Osteoblast (primary cell): ENCODE measurements at places on chromosomes 6 and 20. TPM values are rescaled to one million over a fixed set of nuclear protein-coding genes. Genes with fewer than 3 reads are reported as not detected.

Gene VNN1
- total RNA-seq = under 0.01 TPM in 1 of 2 replicates, not detected in the other

DNA sequence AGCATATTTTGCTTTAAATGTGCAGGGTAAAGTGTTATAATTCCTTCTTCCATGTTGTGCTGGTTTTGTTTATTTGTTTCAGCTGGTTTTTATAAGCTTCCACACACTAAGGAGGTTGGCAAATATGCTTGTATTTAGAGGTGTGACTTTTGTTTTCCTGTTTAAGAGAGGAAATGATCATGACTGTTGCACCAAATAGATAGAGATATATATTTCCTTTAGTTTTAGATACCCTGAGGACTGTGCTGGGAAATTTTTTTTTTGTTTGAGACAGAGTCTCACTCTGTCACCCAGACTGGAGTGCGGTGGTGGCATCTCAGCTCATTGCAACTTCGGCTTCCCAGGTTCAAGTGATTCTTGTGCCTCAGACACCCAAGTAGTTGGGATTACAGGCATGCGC, 5.8 kb downstream of the TBPL1 start:
- DNase-seq = no peak
- H3K27ac ChIP-seq = no peak overlapping the region
- H3K27me3 ChIP-seq = no peaks in the 10 kb centered on the region
- peaks cover 12% of the 10 kb centered on the region for H3K4me1 ChIP-seq

- H3K36me3 ChIP-seq = no peaks in the 10 kb centered on the region
- no peaks in the 10 kb centered on the region for H3K4me1 ChIP-seq
- H3K4me3 ChIP-seq = no peak overlapping the region
- DNase-seq = no peak
These were observed 6.1 kb upstream of the DOK5 start for GRCh38 chr20:54469293-54469692.

GRCh38 chr6:20335872-20336271, 65.8 kb upstream of the E2F3 start:
- H3K36me3 ChIP-seq = no peaks in the 10 kb centered on the region
- H3K27me3 ChIP-seq = no peaks in the 10 kb centered on the region
- DNase-seq = no peak
- no peaks in the 10 kb centered on the region for H3K4me1 ChIP-seq
- H3K27ac ChIP-seq = no peak overlapping the region
- no peak overlapping the region for H3K4me3 ChIP-seq

DNA sequence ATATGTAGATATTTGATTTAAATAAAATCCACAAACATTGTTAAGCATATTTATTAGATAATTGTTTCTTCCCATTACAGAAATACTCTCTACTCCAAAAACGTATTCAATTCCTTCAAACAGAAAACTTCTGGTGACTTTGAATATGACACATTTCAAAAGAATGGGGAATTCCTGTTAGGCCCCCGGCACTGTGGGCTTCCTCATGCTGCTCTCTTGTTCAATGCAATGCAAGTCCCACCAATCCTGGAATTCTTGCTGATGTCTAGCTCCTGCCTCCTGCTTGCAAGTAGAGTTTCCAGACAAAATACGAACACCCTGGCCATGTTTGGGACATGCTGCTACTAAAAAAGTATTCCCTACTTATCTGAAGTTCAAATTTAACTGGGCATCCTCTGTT, 544.1 kb downstream of the QKI start:
- H3K36me3 ChIP-seq = no peaks in the 10 kb centered on the region
- H3K27me3 ChIP-seq = no peaks in the 10 kb centered on the region
